ENCODE measurements at places on chromosomes 11 and 22.
A peak's percentile ranks its signal among the peaks of the same experiment; 100 is the strongest.

DNA sequence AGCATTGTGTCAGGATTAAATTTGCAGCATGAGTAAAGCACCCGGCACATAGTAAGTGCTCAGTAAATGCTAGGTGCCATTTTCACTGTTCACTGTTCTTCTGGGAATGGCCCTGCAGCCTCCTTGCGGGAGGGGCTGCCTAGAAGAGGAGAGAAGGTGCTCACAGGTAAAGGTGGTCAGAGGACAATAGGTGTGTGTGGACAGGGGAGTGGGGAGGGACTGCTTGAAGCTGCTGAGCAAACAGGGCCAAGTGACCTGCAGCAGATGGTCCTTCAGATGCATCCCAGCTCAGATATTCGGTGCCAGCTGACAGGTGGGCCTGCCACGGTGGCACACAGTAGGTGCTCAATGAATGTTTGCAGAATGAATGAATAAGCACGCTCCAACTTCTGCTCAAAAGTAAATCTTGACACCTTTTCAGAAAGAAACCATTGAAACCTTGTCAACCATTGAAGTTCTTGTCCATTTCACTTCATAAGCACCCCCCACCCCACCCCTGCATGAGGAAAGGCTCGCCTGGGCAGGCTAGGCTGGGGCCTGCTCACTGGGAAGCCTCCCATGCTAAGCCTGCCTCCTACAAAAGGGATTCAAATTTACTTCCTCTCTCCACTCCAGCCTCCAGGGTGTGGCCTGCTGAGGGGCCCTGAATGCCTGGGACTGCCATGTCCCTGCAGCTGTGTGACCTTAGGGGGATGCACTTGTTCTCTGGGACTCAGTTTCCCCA, 1.6 kb downstream of the KIAA0930 start:
- DNase-seq = no peak

- DNase-seq = no peak
These were observed 16.7 kb downstream of the SHANK2 start for GRCh38 chr11:71235719-71236118.

- DNase-seq = peak; percentile 71
These were observed at the start of gene GRAMD1B for GRCh38 chr11:123429913-123430720. TSS of gene GRAMD1B (plus strand) at chr11:123430269. CDS start at chr11:123430793, 524 bp downstream.

- DNase-seq = no peak
These were observed 30.1 kb downstream of the SMCO4 start for GRCh38 chr11:93512949-93513667.

DNA sequence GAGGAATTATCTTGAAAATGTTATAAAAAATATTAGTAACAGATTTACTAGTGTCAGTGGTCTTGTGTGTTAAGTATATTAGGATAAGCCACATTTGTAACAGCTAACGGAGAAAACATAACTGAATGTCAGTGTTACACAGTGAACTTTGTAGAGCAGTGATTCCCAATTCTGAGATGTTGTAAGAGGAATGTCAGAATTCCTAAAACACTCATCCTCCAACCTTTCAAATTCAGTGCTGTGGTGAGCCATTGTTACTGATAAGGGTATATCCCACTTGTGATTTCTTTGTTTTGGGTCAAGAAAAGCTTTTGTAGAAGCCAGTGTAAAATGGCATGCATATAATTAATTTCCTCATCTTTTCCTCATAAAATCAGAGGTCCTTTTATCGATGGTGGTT, 61.9 kb downstream of the ARHGEF12 start:
- no peak for DNase-seq

- no peak for DNase-seq
These were observed 243.2 kb downstream of the CASP12 start for GRCh38 chr11:104655066-104655465.

DNA sequence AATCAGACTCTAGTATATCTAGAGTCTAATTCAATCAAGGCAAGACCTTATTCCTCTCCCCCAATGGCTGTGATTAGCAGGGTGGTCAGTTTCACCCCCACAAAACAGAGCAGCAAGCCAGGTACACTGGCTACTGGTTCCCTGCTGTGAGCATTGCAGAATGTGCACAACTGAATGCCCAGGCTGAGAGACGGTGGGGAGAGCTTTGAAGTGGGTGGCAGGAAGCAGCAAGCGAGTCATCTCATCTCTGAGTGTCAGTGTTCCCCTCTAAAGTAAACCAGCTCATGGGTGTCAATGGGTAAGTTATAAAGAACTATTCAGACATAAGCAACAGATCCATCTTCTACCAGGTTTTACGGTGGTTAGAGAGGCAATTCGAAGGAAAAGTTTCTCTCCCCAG, 37.6 kb downstream of the GAB4 start:
- no peak for DNase-seq

GRCh38 chr11:35764417-35764816, 101.8 kb downstream of the TRIM44 start:
- DNase-seq = no peak

DNA sequence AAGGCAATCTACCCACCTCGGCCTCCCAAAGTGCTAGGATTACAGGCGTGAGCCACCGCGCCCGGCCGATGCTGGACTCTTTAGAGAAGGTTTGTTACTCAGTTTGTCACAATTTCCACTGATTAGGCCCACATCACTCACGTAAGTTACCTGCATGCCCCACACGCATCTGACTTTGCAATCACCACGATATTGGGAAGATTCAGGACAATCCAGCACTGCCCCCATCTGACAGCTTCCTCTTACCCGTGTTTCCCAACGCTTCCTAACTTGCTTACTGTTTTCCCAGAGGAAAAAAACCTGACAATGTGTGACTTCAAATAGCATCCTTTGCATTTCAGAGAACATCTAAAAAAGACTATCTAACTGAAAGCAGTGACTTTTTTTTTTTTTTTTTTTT, 21.8 kb upstream of the EIF3M start:
- DNase-seq = no peak

DNA sequence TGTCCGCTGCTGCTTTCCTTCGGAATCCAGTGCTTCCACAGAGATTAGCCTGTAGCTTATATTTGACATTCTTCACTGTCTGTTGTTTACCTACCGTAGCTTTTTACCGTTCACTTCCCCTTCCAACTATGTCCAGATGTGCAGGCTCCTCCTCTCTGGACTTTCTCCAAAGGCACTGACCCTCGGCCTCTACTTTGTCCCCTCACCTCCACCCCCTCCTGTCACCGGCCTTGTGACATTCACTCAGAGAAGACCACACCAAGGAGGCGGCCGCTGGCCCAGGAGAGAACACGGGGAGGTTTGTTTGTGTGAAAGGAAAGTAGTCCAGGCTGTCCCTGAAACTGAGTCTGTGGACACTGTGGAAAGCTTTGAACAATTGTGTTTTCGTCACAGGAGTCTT, 15.4 kb upstream of the ST14 start:
- peak; percentile 76 for DNase-seq

DNA sequence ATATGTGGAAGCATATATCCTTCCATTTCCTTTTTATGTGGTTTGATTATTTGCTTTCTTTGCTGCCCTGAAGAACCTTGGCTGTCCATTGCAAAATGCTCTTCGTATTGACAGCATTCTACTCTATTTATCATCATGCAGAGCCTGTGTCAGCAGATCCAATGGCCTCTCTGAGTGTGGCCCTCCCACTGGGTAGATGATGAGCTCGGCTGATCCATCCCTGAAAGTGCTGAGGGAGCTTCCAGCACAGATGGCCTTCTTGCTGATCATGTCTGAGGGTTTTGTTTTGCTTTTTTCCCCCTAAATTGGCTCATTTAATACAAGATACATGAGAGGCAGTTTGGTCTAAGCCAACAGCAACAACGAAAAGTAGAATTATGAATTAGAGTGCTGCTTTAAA, 181.0 kb downstream of the GRIA4 start:
- no peak for DNase-seq

- no peak for DNase-seq
These were observed 71.9 kb upstream of the HORMAD2 start for GRCh38 chr22:30008401-30008800.

- DNase-seq = peak; percentile 71
These were observed 222.0 kb downstream of the DBX1 start for GRCh38 chr11:19938169-19938856.

GRCh38 chr22:44892243-44892642, 117.6 kb downstream of the PHF21B start:
- DNase-seq = no peak

GRCh38 chr11:96199563-96200025, 143.4 kb downstream of the MAML2 start:
- DNase-seq = no peak

DNA sequence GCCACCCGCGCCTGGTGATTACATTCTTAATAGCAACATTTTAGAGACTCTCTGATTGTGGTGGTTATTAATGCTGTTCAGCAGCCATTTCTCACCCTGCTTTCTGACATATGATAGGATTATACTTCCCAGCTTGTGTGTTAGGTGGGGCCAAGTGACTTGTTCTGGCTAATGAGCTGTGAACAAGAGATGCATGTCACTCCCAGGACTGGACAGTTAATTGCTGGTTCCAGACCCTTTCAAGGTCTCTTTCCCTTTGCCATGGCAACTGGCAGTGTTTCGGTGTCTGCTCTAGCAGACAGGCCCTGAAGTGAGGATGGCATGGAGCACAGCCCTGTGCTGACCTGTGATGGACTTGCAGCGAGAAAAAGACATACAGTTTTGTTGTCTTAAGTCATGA, 8.9 kb upstream of the PTPRJ start:
- DNase-seq = no peak

DNA sequence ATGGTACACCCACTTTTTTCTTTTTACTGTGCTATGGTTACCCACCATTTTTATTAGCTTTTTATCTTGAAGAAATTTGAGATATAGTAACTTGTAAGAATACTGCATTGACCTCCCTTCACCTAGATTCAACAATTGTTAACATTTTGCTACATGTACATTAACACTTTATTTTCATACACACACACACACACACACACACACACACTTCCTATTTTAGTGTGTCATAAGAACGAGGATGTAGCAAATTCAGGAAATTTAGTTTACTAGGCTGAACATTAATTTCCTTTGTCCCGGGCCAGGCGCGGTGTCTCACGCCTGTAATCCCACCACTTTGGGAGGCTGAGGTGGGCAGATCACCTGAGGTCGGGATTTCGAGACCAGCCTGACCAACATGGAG, 1.1 kb upstream of the ATP6V1E1 start:
- DNase-seq = no peak

DNA sequence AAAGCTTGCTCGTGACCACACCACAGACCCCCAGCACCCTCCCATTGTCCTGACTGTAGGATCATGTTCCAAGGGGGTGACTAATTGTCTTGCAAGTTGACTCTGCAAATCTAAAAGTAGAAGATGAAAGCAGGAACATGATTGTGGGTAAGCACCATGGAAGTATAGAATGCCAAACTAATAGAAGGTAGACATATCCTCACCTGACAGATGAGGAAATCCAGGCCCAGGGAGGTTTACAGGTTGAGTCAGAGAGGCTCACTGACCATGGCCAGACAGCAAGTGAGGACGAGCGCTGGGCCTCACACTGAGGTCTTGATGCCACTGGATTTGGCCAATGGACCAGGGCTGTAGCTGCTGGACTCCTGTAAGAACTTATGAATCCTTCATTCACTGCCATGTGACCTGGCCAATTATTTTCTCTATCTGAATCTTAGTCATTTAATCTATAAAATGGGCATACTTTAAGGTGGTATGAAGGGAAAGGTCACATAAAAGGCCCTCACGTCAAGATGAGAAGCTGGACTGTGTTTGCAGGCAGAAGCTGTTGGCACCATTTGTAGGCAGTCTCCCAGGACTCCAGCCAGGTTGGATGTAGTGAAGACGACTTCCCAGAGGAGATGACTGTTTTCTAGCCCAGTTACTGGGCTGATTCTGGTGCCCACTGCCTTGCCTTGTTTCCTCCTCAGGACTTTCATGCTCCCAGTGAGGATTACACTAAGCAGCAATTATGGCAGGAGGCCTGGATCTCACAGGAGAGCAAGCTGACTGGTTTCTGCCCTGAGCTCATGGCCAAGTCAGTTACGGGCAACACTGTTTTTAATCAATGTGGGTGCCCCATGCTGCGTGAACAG, 54.6 kb downstream of the GAB4 start:
- no peak for DNase-seq

DNA sequence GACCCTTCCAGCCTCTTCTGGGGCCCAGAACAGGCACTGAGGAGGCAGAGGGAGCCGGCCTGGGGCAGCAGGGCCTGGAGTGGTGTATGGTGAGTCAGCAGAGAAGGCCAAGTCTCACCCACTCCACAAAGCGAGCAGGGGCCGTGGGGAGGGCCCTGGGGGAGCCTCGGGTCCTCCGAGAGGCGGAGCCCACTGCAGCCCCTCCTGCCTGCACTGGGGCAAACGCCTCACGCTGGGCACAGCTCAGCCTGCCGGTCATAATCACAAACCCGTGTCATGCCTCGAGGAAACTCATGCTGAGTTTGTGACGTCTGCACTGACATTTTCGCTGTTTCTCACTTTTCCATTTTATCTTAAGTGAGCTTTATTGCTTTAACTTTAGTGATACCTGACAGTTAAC, 38.4 kb downstream of the TOLLIP start:
- DNase-seq = no peak

DNA sequence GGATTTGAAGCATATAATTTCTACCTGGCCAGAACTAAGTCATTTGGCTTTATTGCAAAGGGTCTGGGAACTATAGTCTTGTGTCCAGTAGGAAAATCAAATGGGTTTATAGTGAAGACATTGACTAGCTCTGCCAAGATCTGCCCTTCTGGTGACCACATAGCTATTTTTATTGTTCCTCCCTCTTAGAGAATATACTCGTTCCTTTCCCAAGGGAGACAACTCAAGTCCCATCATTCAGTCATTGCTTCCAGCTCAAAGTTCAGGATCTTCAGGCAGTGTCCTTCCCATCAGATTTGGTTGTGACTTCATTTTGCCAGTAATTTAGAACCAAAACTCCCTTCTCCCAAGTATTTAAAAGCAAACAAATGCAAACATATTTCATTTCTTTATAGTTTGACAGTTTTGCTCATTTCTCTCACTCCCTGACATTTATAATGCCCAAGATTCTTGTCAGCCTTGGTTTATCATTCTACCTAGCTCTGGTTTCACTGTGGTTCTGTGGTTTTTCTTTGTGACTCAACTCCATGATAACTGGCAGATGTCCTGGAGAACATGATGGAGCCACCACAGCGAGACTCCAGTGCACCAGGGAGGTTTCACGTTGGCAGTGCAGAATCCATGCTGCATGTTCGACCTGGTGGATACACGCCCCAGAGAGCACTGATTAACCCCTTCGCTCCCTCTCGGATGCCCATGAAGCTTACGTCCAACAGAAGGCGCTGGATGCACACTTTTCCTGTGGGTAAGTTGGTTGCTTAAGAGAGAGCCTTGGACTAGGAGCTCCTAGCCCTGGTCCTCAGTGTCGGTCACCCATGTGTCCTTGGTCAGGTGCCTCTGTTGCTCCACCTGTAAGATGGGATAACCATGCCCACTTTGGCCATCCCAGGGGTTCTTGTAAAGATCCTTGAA, 64.9 kb downstream of the DEPDC5 start:
- no peak for DNase-seq

GRCh38 chr11:67409261-67409666, 5.4 kb downstream of the TBC1D10C start:
- peak; percentile 86 for DNase-seq

GRCh38 chr22:36833073-36833472, 16.2 kb upstream of the PVALB start:
- no peak for DNase-seq

- no peak for DNase-seq
These were observed 3.3 kb upstream of the HMGXB4 start for GRCh38 chr22:35253946-35254345.

GRCh38 chr11:12319988-12320387, 57.4 kb upstream of the PARVA start:
- DNase-seq = no peak

- peak; percentile 90 for DNase-seq
These were observed 135.0 kb upstream of the NECTIN1 start for GRCh38 chr11:119863851-119864601.

GRCh38 chr22:28105413-28105812, 186.4 kb upstream of the PITPNB start:
- DNase-seq = no peak

- peak; percentile 81 for DNase-seq
These were observed at the start of gene TMEM132A for GRCh38 chr11:60924110-60924905. TSS of gene TMEM132A (plus strand) at chr11:60924460. CDS start at chr11:60924634, 174 bp downstream.

Data from mucosa of descending colon (tissue), 3 donors.